ENCODE measurements at places on chromosomes 13 and 19.

GRCh38 chr13:112854321-112854720 is 114.7 kb upstream of the MCF2L start:
- DNase-seq, result no peak

DNA sequence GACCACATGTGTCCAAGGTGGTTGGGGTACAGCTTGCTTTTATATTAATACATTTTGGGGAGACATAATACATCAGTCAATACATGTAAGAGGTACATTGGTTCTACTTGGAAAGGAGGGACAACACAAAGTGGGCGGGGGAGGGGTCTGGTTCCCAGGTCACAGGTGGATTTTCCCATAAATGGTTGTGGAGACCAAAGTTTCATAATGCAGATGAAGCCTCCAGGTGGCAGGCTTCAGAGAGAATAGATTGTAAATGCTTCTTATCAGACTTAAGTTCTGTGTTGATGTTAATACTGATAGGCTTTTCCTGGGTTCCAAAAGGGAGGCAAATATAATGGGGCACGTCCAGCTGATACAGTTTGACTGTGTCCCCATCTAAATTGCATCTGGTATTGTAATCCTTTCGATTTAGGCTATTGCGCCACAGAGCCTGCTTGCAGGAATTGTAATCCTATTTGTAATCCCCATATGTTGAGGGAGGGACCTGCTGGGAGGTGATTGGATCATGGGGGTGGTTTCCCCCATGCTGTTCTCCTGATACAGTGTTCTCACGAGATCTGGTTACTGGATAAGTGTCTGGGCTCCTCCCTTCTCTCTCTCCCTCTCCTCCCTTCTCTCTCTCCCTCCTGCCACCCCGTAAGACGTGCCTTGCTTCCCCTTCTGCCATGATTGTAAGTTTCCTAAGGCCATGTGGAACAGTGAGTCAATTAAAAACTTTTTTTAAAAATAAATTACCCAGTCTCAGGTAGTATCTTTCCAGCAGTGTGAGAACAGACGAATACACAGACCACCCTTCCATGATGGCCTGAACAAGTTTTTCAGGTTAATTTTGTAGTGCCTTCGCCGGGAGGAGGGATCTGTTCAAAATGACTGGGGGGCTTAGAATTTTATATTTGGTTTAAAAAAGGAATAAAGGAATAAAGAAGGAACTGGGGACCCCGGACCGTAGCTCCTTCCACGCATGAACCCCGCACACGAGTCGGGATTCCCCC is 44.9 kb downstream of the ZNF823 start:
- no peak for DNase-seq

GRCh38 chr13:45623516-45624090 is 8.1 kb upstream of the ERICH6B start:
- DNase-seq, result no peak

DNA sequence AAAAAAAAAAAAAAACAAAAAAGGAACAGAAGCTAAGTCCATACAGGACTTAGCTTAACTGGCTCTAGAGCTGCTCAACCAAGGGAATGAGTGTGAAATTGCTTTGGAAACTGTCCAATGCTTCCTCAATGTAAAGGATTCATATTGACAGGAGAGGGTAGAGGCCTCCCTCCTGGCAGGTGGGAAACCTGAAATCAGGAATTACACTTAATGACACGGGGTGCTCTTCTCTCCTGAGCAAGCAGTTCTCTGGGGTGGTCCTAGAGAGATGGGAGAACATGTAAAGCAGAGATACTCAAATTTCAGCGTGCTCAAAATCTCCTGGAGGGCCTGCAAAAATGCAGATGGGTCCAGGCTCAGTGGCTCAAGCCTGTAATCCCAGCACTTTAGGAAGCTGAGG is 3.6 kb upstream of the MAG start:
- DNase-seq, result no peak

- no peak for DNase-seq
Observed at GRCh38 chr13:105196052-105196451, 1339.4 kb downstream of the EFNB2 start.

GRCh38 chr13:105341256-105341655 is 1194.2 kb downstream of the EFNB2 start:
- no peak for DNase-seq

- peak; percentile 62 for DNase-seq
Observed at GRCh38 chr13:75226733-75227435, 255.1 kb downstream of the TBC1D4 start.

- no peak for DNase-seq
Observed at GRCh38 chr13:52879950-52880741, 31.7 kb upstream of the PCDH8 start.

DNA sequence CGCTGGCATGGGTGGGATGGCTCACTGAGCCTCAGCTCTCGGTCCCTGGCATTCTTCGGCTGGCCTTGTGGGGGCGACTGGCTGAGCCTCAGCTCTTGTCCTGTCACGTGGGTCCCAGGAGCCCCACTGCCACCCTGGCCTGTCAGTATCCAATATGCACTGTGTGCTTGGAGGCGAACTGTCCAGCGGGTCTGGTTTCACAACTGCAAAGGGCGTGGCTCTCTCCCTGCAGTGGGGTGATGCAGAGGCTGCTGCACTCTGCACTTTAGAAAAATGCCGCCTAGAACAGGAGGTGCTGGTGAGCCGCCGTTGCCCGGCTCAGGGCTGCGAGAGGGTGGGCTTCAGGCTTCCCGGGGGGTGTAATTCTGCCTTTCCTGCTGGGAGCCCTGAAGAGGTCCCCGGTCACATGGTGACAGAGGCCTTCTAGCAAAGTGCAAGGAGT is 17.0 kb upstream of the TMEM255B start:
- DNase-seq, result peak; percentile 87

- DNase-seq, result peak; percentile 34
Observed at GRCh38 chr13:30373727-30374126, 48.6 kb upstream of the UBE2L5 start.

DNA sequence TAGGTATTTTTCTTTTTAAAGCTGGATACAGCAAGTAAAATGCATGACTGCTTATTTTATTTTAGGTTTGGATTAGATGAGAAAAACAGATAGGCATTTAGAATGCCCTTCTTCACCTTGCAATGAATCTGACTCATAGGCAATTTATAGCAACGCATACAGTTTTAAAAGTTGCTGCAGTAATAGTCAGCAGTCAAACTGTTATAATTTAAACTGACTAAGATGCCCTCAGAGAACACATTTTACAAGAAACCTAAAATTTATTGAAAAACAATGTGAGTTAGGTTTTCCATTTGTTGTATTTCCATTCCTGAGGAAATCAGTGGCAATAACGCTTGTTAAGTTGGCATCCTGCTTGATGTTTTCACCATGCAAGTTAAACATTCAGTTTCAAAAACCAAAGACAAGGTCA is 1128.2 kb upstream of the PCDH9 start:
- DNase-seq, result no peak

- no peak for DNase-seq
Observed at GRCh38 chr13:112653071-112653470, 36.8 kb upstream of the ATP11A start.

GRCh38 chr13:29548722-29549121 is 46.8 kb downstream of the SLC7A1 start:
- DNase-seq, result no peak

- no peak for DNase-seq
Observed at GRCh38 chr13:44523146-44524015, 52.7 kb downstream of the TSC22D1 start.

DNA sequence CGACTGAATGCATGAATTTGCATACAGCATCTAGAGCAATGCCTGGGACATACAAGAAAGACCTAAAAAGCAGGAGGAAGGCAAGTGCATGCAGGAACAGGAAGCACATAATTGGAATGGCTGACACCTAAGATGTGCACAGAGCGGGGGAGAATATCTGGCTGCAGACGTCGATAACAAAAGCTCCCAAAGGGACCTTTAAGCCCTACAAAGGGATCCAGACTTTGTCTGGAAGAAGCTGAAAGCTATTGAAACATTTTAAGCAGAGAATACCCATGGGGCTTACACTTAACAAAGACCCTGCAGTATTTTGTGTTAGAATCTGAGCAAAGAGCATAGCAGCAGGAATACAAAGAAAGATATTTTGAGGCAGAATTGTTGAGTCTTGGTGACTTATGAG is 107.4 kb upstream of the CLDN10 start:
- no peak for DNase-seq

- DNase-seq, result no peak
Observed at GRCh38 chr13:50812242-50812641, 31.2 kb downstream of the DLEU7 start.

GRCh38 chr13:105735281-105735680 is 800.2 kb downstream of the EFNB2 start:
- DNase-seq, result no peak

- no peak for DNase-seq
Observed at GRCh38 chr13:30196025-30196424, 111.3 kb downstream of the KATNAL1 start.

GRCh38 chr13:50226515-50227155 is 211.4 kb downstream of the KCNRG start:
- DNase-seq, result no peak

DNA sequence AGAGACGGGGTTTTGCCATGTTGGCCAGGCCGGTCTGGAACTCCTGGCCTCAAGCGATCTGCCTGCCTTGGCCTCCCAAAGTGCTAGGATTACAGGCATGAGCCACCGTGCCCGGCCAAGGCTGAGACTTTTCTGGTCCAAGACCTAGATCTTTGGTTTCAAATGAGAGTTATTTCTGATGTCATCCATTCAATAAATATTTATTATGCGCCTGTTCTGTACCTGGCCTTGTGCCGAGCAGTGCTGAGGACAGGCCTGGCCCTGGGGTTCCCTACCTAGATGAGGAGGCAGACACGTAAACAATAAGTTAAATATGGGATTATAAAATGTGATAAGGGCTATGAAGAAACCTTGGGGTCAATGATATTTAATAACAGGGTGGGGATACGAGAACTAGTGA is 4.5 kb downstream of the RELB start:
- no peak for DNase-seq

GRCh38 chr19:18473003-18473705 is 35.2 kb upstream of the ISYNA1 start:
- DNase-seq, result no peak

DNA sequence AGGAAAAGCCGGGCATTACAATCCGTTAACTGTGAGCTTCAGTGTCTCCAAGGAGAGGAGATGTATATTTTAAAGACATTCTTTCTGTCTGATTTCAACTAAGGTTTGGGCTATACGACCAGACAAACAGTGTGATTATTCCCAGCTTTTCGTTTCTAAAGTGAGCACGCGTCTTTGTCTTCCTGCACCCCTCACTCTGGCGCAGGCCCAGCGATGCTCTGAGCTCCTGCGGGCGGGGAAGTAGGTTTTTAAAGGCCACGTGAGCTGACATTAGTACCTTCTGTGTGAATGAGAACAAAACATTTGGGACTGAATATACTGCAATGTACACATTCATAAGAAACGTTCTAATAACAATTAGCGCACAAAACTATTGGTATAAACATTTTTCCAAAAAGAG is 15.3 kb upstream of the RANBP3 start:
- DNase-seq, result no peak

DNA sequence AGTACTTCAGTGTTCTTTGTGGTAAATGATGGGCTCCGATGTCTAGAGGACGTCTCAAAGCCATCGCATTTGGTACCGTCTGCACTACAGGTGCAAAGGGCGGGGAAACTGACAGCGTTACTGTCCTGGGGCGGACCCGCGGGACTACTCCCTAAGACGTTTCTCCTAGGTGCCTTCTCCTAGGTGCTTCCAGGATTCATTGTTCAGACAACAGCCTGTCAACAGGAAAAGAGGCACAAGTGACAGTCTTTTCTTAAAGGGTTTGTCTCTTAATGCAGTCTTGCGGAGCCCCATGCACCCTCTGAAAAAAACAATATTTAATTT is 1.4 kb downstream of the SERTM1 start:
- no peak for DNase-seq

- no peak for DNase-seq
Observed at GRCh38 chr13:53499576-53500133, 471.0 kb downstream of the OLFM4 start.

GRCh38 chr13:34044660-34045080 is 226.7 kb downstream of the RFC3 start:
- DNase-seq, result no peak

GRCh38 chr13:95356916-95357315 is 55.7 kb upstream of the ABCC4 start:
- DNase-seq, result no peak

DNA sequence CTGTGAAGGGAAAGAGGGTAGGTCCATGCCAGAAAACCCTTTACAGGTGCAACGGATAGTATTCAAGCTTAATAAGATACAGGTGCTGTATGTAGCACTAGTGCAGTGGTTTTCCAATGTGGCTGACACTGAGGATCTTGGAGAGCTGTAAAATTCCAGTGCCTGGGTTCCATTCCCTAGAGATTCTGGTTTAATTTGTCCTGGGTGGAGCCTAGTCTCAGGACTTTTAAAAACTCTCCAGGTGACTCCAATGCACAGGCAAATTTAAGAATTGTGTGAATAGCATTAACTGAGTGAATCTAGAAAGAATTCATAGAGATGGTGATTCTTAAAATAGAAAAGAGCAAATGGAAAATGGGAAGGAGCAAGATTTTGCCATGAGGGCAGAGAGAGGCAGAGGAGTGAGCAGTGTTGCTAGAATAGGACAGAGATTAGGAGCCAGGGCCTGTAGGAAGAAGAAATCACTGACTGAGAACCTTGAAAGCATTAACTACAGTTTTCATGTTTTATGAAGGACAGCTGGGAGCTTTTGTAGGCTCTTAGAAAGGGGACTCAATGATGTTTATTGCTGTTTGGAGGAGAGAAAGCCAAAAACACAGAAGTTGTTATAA is 261.8 kb downstream of the DLEU7 start:
- DNase-seq, result no peak

- no peak for DNase-seq
Observed at GRCh38 chr13:39879286-39880035, 224.0 kb downstream of the COG6 start.

GRCh38 chr13:49517461-49517860 is 21.7 kb downstream of the PHF11 start:
- no peak for DNase-seq

DNA sequence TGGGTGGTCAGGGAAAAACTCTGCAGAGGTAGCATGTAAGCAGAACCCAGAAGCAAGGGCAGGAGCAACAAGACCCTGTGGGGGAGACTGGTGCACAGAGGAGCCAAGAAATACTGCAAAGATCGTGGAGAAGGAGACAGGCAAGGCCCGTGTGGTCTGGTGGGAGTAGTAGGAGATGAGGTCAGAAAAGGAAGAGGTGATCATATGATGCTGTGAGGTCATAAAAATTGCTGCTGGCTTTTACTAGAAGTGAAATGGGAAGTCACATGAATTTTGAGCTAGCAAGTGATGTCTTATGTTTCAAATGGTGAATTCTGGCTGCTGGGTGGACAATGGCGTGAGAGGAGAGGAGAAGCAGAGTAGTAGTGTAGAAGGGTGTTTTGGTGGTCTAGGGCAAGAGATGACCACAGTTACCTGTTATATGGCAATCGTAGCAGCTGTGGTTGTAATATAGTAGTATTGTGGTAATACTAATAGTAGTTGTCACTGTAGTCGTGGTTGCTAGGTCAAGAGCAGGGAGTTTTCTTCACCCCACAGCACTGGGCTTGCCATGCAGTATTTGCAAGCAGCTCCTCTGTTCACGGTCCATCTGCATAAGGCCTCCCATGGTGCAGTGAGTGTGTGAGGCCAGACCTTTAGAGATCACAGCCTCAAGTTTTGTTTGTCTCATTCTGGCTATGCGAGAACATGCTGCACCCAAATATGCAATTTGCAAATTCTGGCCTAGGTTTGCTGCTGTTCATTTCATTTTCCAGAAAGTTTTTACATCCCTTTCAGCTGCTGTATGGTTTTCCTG is 205.0 kb downstream of the TSHZ3 start:
- DNase-seq, result peak; percentile 55

GRCh38 chr19:51687791-51688670 is 5.1 kb upstream of the SPACA6 start:
- DNase-seq, result no peak
